ENCODE measurements at places on chromosomes 6 and 20.

GRCh38 chr6:107674995-107675738, 148.9 kb downstream of the SCML4 start:
- peak; percentile 80 for DNase-seq

GRCh38 chr20:12404941-12405340, 487.2 kb downstream of the BTBD3 start:
- DNase-seq = no peak

DNA sequence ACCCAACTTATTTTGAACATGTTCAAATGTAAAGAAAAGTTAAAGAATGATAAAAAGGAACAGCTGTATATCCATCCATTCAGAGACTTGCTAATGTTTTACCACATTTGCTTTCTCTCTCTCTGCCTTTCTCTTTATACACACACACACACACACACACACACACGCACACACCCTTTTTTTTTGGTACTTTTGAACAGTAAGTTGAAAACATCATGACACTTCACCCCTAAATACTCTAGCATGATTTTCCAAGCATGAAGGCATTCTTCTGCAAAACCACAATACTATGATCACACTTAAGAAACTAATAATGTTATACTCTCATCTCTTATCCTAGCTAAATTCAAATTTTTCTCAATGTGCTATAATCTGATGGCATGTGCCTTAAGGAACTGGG, 192.3 kb downstream of the UTRN start:
- no peak for DNase-seq

DNA sequence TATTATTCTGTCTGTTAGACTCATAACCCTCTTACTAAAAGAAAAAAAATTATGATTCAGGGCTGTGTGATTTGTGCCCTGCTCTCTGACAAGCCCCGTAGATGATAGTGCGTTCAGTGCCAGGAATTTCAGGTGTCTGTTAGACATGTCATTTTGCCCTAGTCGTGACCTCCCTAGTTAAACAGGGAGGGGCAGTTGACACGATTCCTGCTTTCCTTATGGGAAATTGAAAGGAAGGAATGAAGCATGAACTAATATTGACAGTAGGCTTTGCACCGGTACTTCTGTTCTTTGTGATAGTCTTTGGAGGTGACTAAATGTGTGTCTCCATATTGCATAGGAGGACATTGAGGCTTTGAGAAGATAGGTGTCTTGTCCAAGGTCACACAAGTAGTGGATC, 26.3 kb downstream of the RPRD1B start:
- DNase-seq = no peak

DNA sequence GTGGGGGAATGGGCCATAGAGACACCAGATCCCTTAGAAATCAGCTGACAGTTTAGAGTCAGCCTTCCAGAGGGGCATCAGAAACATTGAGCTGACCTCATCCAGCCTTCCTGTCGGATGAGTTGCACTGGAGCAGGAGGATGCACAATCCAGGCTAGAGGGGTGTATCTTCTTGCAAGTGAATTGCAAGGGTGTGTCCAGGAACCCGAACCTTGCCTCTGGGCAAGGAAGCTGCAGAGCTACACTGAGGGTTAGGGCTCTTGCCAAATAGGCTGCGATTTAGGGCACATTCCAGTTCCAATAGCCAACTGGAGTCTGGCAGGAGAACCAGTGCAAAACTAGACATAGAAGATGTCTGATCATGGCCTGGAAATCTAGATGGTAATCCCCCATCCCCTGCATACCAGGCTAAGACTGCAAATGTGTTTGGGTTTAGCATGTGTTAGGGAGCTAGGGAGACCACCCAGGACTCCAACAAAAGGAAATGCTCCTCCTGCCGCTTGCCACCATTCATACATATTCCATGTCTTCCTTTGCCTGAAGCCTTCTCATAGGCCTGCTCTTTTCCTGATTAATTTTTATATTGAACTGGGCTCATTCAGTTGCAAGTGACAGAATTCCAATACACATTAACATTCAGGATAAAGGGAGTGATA, 6.3 kb upstream of the UTRN start:
- DNase-seq = no peak

DNA sequence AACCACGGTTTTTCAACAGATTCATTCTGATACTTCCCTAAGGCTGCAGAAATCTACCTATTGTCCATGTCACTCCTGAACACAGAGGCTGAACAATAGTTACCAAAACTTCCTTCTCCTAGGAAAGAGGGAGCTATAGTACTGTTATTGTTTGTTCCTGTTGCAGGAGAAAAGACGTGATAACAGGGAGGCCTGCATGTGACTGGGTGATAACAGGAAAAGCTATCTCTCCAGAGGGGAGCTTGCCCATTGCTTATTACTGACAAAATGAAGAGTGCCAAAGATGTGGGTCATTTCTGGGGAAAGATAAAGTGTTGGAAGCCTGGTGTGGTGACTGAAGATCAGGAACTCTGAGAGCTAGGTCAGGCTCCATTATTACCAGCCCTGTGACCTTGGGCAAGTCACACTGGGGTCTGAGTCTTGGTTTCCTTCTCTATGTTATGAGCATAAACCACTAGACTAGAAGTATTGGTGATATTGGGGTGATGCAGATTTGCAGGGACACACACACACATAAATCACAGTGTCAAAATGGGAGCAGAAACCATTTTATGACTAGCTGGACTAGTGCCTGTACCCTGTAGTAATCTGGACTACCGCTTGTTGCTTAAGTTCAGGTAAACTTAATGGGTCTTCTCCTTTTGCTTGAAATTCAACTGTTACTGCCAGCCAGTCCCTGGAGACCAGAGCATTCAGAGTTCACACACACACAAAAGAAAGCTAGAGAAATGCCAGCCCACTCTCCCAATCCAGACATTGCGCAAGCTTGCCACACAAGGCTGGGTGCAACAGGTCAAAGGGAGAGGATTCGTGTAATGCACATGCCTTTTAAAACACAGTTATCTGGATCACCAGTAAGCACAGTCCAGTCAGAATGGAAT, 136.0 kb upstream of the CNR1 start:
- no peak for DNase-seq

- no peak for DNase-seq
Observed at GRCh38 chr20:53699906-53700305, 106.3 kb upstream of the ZNF217 start.

DNA sequence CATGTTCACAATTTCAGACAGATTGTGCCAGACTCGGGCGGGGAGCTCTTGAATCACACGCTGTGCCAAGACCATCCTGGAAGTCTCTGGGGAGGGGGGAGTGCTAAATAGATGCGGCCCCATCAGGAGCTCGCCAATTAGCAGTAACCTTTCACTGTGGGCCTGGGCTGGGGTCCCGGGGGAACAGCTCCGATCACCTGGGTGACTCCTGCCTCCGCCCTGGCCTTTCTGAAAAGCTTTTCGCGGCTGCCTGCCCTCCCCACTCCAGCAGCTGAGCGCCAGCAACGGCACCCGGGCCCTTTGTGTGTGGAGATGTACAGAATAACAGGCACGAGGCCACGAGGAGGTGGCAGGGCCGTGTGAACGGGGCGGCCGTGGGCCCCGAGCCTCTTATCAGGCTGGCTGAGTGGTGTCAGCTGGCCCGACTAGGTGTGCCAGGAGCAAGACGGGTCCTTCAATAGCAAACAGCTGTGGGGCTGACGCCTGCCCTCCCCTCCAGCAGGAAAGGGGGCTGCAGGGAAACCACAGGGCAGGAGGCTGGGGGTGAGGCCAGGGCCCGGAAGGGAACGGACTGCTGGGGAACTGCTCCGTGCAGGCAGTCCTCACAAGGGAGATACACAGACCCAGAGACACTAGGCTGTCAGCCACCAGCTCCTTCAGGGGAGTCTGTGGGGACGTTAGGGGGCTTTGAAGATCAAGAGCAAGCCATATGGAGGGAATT, 56.8 kb downstream of the NOL4L start:
- DNase-seq = no peak

DNA sequence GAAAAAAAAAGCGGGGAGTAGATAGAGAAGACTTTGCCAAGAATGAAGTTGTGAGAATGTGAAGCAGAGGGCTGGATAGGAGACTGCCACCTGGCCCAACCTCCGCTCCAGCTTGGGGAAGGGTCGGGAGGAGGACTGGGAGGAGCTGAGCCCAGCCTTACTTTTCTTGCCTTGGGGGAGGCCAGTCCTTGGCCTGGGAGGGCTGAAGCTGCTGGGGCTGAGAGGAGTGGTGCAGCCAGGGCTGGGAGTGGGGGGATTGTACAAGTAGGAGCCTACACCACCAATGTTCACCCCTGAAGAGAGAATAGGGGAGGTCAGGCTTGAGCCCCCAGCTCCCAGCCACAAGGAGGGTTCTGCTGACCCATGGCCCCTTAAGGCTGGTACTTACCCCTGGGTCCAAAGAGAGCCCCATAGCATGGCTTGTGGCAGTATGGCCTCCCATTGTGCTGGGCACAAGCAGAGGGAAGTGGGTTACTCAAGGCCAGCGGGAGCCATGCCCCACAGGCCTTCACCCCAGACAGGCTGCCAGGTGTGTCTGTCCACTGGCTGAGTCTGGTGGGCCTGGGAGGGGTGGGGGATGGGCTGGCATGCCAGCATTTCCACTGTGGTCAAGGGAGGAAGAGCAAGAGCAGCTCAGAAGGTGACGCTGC, 1.1 kb downstream of the CRIP3 start:
- no peak for DNase-seq

DNA sequence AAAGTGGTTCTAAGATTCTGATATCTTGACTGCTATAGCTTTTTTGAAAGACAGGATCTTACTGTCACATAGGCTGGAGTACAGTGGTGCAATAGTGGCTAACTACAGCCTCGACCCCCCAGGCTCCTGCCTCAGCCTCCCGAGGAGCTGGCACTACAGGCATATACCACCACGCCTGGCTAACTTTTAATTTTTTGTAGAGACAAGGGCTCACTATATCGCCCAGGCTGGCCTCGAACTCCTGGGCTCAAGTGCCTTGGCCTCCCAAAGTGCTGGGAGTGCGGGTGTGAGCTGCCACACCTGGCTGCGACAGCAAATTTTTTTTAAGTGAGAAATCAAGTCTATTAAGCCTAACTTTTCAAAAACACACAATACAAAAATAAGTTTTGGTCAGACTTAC, 106.6 kb downstream of the NOL4L start:
- DNase-seq = no peak

GRCh38 chr20:44219791-44220190, 9.2 kb upstream of the OSER1 start:
- no peak for DNase-seq

DNA sequence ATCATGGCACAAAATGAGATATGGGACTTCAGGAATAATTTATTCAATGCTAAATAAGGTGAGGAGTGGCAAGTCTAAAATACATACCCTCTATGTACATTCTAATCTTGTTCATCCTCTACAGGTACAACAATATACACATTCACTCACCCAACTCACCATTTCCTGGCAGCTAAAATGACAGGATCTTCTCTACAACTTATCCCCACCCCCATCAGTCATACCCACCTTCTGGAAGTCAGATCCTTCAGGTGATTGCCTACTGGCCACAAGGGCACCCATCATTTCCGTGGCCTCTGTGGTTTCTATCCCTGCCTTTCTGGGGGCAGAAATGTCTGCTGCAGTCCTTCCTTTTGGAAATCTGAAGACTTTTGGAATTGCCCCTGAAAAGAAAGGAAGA, 22.8 kb upstream of the CRIP3 start:
- DNase-seq = no peak

DNA sequence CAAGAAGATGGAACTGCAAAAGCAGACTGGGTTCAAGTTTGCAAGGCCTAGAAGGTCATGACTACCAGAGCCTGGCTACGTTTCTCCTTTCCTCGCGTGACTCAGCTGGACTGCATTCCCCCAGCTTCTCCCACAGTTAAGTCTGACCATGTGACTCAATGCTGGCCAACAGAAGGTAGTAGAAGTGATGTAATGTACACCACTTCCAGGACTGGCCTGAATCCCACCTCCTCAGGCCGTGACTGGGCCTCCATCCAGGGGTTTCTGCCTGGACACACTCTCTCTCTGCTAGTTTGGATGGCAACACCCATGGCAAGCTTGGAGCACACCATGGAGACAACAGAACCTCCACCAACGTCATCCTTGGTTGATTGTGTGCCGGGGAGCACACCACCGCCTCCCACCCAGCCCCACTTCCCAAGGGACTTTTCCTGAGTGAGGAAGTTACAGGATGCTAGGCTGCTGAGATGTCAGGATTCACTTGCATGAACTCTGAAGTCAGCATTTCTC, 112.0 kb upstream of the CDYL start:
- no peak for DNase-seq

DNA sequence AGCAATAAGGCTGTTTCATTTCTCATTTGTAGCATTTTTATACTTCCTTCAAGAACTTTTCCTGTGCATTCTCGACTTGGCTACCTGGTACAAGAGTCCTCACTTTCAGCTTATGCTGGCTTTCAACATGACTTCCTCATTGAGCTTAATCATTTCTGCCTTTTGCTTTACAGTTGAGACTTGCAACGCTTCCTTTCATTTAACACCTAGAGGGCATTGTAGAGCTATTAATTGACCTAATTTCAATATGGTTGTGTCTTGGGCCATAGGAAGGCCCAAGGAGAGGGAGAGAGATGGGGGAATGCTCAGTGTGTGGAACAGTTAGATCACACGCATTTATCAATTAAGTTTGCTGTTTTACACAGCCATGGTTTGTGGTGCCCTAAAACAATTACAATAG, 37.2 kb downstream of the SLC22A2 start:
- no peak for DNase-seq

GRCh38 chr20:46416839-46417238, 10.4 kb upstream of the ELMO2 start:
- no peak for DNase-seq

DNA sequence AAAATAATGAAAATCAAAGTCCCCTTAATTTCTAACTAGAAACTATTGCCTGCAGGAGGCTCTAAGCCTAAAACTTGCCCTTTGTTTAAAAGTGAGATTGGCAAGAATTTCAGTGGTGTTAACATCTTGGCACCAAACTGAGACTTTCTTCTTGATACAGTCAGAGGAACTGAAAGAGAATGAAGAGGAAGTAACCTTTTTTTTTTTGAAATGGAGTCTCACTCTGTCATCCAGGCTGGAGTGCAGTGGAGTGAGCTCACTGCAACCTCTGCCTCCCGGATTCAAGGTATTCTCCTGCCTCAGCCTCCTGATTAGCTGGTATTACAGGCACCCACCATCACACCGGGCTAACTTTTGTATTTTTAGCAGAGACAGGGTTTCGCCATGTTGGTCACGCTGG, 3.6 kb downstream of the DOP1A start:
- DNase-seq = no peak

- peak; percentile 66 for DNase-seq
Observed at GRCh38 chr20:32972181-32973076, 31.8 kb downstream of the SUN5 start.

DNA sequence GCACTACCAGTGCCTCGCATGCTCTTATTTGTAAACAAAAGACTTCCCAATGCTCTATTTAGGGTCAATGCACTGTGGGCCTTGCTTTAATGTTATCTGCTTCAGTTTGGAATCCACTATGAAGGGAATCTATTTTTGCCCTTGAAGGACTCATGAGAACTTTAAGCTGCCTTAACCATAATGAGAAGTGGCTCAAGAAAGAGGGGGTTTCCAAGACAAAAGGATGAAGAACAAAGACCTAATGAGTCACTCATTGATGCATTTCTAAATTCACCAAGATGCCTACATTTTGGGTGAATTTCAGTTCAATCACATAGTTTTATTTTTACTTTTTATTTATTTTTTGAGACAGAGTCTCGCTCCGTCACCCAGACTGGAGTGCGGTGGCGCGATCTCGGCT, 228.2 kb downstream of the LY86 start:
- DNase-seq = no peak

GRCh38 chr6:45677381-45678284, 299.9 kb upstream of the SUPT3H start:
- DNase-seq = peak; percentile 31

All from activated T-cell treated with anti-CD3 and anti-CD28 coated beads for 48 hours (primary cell).